ENCODE measurements at places on chromosomes 1 and 21. TPM values are rescaled to one million over a fixed set of nuclear protein-coding genes. Genes with fewer than 3 reads are reported as not detected.

DNA sequence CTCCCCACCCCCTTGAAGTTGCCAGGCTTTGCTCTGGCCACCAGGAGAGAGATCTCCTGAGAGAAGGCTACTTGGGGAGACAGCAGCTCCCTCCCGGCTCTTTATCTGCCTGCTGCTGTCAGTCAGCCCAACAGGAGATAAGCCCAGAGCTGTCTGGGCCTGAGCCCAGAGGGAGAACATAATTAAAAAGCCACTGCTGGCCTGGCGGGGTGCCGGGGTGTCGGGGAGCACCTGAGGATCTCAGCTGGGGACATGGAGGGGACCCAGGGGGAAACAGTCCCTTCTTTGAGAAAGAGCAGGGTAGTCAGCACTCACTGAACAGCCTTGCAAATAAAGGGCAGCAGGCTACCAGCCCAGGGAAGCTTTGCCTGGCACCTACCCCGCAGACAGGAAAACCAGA, 17.9 kb downstream of the VWA5B1 start:
- no peaks in the 10 kb centered on the region for H3K4me1 ChIP-seq
- H3K36me3 ChIP-seq, result no peaks in the 10 kb centered on the region
- H3K27me3 ChIP-seq, result no peaks in the 10 kb centered on the region
- no peak overlapping the region for H3K27ac ChIP-seq

DNA sequence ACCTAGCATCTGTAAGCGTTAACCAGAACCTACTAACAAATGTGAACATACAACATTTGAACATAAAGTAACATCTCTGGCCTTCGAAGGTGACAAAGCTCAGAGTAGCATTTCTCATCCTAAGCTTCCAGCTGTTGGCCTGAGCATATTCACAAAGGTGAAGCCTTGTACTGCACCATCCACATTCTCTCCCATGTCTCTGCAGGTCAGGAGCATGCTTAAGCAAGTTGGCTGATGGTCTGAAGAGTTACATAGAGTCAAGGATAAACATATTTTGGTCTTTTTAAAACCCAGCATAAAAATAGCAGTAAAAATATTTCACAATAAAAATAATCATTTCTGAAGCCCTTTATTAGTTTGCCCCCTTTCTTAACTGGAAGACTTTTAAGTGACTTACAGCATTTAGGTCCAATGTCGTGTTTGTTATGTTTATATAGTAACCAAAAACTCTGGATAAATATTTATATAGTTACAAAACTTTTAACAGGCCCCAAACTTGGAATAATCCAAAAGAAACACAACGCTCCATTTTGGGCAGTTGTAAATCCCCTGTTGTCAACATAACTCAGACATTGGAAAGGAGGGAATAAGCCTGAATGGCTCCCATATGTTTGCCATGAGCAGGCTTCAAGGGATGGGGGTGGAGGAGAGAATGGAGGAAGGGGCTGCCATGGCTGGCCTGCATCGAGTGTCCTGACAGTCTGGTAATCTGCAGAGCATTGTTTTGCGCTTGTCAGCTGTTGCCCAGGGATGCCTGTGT, 42.8 kb upstream of the ENAH start:
- H3K27me3 ChIP-seq, result no peaks in the 10 kb centered on the region
- H3K4me1 ChIP-seq, result no peaks in the 10 kb centered on the region
- H3K27ac ChIP-seq, result no peak overlapping the region
- no peak overlapping the region for H3K4me3 ChIP-seq
- DNase-seq, result no peak

- no peak for DNase-seq
- no peaks in the 10 kb centered on the region for H3K27me3 ChIP-seq
- H3K36me3 ChIP-seq, result peaks cover 11% of the 10 kb centered on the region
- no peak within 1 kb of the TSS for H3K27ac ChIP-seq
- no peaks in the 10 kb centered on the region for H3K4me1 ChIP-seq
- no peak within 1 kb of the TSS for H3K4me3 ChIP-seq
Observed at GRCh38 chr1:154206196-154206595, at the start of gene CFAP141. CFAP141 (minus strand) TSS chr1:154206333; CDS start chr1:154206307, 26 bp downstream.

Gene KRTAP19-1
- total RNA-seq, result not detected

Gene KCNT2
- 9.3 TPM for total RNA-seq

- H3K4me3 ChIP-seq, result no peak overlapping the region
- H3K36me3 ChIP-seq, result no peaks in the 10 kb centered on the region
- DNase-seq, result no peak
- H3K4me1 ChIP-seq, result no peaks in the 10 kb centered on the region
- H3K27me3 ChIP-seq, result peaks cover 59% of the 10 kb centered on the region
Observed at GRCh38 chr1:21184276-21184675, 7.6 kb upstream of the EIF4G3 start.

DNA sequence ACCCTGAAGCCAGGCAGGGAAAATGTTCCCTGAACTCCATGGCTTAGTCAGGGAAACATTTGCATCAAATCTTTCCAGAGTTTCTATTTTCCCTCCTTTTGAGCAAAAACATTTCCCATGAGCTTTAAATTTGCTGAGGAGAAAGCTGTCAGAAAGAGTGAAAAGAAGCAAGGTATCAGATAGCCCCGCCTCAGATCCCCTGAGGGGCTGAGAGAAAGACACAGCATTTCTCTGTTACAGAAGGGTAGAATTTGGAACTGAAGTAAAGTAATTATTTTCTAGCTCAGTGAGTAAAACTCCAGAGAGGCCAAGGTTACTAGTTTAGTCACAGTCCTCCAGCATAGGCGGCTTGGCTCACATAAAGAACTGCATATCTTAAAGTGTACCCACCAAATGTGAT, 10.6 kb downstream of the FMO1 start:
- no peak for DNase-seq
- no peaks in the 10 kb centered on the region for H3K27me3 ChIP-seq
- peaks cover 16% of the 10 kb centered on the region for H3K4me1 ChIP-seq
- H3K4me3 ChIP-seq, result no peak overlapping the region

GRCh38 chr1:183414365-183414764, 3.8 kb downstream of the NMNAT2 start:
- no peak for DNase-seq
- H3K4me1 ChIP-seq, result peaks cover 16% of the 10 kb centered on the region
- H3K27ac ChIP-seq, result no peak overlapping the region

- no peak overlapping the region for H3K27ac ChIP-seq
- DNase-seq, result no peak
- H3K27me3 ChIP-seq, result no peaks in the 10 kb centered on the region
Observed at GRCh38 chr1:226216056-226216455, 7.4 kb upstream of the MIXL1 start.

GRCh38 chr1:25862785-25863485, 3.7 kb upstream of the AUNIP start:
- no peak overlapping the region for H3K27ac ChIP-seq
- peaks cover 6% of the 10 kb centered on the region for H3K4me1 ChIP-seq
- peaks cover 2% of the 10 kb centered on the region for H3K36me3 ChIP-seq

DNA sequence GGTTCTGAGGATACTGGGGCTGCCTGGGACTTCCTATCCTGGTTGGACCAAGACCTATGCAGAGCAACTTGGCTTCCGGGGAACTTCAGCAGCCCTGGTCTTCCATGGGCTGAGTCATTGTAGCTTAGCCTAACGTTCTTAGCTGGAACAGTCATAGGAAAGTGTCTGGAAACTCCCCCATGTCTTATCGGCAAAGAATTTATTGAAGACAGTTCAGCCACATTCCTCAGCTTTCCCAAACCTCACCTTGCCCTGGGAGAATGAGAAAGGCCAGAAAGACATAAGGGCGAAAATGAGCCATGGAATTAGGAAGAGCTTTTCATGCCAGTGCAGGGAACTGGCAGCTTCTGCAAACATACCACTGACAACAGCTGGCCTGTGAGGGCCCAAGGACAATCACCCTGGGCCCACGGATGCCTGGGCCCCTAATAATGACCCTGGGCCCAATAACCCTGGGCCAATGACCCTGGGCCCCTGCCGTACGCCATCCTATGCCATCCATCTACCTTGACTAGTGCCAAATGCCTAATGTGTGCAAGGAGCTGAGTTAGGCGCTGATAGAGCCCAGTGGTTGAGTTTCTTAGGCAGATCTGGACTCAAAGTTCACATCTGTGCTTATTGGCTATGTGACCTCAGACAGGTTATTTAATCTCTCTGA, 114.4 kb upstream of the GADD45A start:
- DNase-seq, result no peak
- H3K4me3 ChIP-seq, result no peak overlapping the region
- H3K36me3 ChIP-seq, result no peaks in the 10 kb centered on the region

Gene LEPR
- total RNA-seq, result 3.9 TPM

GRCh38 chr1:7873801-7874795, 21.2 kb upstream of the UTS2 start:
- no peaks in the 10 kb centered on the region for H3K36me3 ChIP-seq
- no peaks in the 10 kb centered on the region for H3K27me3 ChIP-seq
- no peak for DNase-seq
- H3K27ac ChIP-seq, result no peak overlapping the region
- no peak overlapping the region for H3K4me3 ChIP-seq

Gene SLC2A5
- total RNA-seq, result not detected

- H3K27me3 ChIP-seq, result no peaks in the 10 kb centered on the region
- H3K4me3 ChIP-seq, result no peak overlapping the region
- no peaks in the 10 kb centered on the region for H3K36me3 ChIP-seq
- DNase-seq, result no peak
- H3K27ac ChIP-seq, result no peak overlapping the region
Observed at GRCh38 chr1:168932539-168932938, 174.0 kb upstream of the ATP1B1 start.

- H3K36me3 ChIP-seq, result no peaks in the 10 kb centered on the region
- H3K4me3 ChIP-seq, result no peak overlapping the region
- no peaks in the 10 kb centered on the region for H3K27me3 ChIP-seq
- H3K27ac ChIP-seq, result no peak overlapping the region
- H3K4me1 ChIP-seq, result no peaks in the 10 kb centered on the region
- DNase-seq, result no peak
Observed at GRCh38 chr1:175737451-175737850, 5.9 kb downstream of the TNR start.

DNA sequence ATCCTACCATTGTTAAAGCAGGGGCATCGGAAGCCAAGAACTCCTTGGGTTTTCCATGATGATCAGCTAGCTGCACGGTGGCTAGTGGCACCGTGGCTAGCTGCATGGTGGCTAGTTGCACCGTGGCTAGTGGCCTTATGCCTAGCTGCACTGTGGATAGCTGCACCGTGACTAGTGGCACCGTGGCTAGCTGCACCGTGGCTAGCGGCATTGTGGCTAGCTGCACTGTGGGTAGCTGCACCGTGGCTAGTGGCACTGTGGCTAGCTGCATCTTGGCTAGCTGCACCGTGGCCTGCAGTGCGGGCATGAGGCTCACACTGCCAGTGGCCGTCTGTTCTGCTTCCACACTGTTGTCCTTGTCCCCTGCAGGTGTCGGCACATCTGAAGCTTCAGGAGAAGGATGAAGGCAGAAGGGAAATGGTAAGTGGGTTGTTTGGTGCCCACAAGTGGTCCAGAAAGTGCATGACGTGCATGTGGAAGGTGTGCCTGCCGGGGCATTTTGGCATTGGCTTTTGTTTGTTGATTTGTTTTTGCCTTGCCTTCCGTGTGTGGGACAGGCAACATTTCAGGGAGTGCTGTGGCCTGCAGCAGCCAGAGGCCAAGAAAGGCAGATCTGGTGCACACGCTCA, 38.6 kb downstream of the TFF3 start:
- no peak overlapping the region for H3K4me3 ChIP-seq
- H3K27ac ChIP-seq, result no peak overlapping the region
- DNase-seq, result no peak
- H3K27me3 ChIP-seq, result no peaks in the 10 kb centered on the region

Gene OR2M7
- not detected for total RNA-seq

GRCh38 chr21:44654576-44655175, at the start of gene KRTAP12-4:
KRTAP12-4 (minus strand) TSS chr21:44654659; CDS start chr21:44654614, 45 bp downstream.
- peaks cover 2% of the 10 kb centered on the region for H3K27me3 ChIP-seq
- peaks cover under 1% of the 10 kb centered on the region for H3K4me1 ChIP-seq
- no peak within 1 kb of the TSS for H3K4me3 ChIP-seq
- no peaks in the 10 kb centered on the region for H3K36me3 ChIP-seq
- DNase-seq, result no peak

Gene EXO1
- 36.4 TPM for total RNA-seq

Gene WNT2B
- total RNA-seq, result 0.90 TPM

DNA sequence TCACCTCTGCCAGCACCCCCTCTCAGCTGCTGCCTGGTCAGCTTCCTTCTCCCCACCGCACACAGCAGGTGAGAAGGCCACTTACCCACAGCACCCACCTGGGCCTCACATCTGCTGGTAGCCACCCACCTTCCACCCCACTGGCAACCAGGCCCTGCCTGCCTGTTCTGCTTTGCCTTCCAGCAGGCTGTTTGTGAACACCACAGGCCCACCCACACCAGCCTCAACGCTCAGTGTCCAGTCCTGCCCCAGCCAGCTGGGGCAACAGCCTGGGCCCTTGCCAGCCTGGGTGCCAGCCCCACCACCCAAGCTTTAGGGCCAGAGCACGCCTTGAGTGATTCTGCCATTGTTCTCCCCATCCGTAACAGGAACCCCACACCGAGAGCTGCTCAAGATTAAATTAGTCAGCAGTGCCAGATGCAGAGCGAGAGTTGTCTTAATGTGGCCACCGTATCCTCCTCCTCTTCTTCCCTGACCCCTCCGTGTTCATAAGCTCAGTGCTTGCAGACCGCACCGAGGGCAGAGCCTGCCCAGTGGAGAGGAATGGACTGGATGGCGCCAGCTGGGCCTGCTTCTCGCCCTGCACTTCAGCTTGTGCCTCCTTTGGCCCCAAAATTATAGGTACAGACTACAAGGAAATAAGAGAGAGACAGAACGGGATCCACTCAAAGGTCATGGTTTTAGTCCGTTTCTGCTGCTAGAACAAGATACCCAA, 120.3 kb upstream of the COL6A1 start:
- no peaks in the 10 kb centered on the region for H3K4me1 ChIP-seq
- DNase-seq, result no peak
- H3K27me3 ChIP-seq, result no peaks in the 10 kb centered on the region
- no peaks in the 10 kb centered on the region for H3K36me3 ChIP-seq

DNA sequence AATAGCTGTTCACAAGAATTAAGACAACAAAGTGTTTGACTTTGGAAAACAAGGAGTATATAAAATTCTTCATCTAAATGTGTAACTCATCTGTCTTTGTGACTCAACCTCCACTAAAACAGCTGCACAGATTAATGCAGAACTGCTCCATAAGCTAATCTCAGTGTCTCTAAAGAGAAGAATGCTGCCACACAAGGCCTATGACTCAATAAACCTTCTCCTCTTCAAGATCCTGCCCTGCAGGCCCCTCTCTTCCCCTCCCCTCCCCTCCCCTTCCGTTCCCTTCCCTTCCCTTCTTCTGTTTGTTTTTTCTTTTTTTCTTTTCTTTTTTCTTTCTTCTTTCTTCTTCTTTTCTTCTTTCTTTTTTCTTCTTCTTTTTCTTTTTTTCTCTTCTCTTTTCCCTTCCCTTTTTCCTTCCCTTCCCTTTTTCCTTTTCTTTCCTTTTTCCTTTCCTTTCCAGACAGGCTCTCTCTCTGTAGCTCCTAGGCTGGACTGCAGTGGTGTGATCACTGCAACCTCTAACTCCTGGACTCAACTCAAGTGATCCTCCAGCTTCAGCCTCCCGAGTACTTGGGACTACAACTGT, 1052.8 kb downstream of the BRINP3 start:
- no peak for DNase-seq
- H3K4me1 ChIP-seq, result no peaks in the 10 kb centered on the region
- no peaks in the 10 kb centered on the region for H3K36me3 ChIP-seq
- no peaks in the 10 kb centered on the region for H3K27me3 ChIP-seq
- no peak overlapping the region for H3K4me3 ChIP-seq
- H3K27ac ChIP-seq, result no peak overlapping the region

All from H1 (cell line).